ENCODE measurements at places on chromosomes 16 and 17. TPM values are rescaled to one million over a fixed set of nuclear protein-coding genes. Genes with fewer than 3 reads are reported as not detected.
A peak's percentile ranks its signal among the peaks of the same experiment; 100 is the strongest.

GRCh38 chr16:23581764-23582163 is 14.4 kb downstream of the NDUFAB1 start:
- no peak overlapping the region for H3K27ac ChIP-seq
- no peak for DNase-seq
- H3K4me3 ChIP-seq = no peak overlapping the region
- H3K4me1 ChIP-seq = no peaks in the 10 kb centered on the region
- peaks cover 54% of the 10 kb centered on the region for H3K36me3 ChIP-seq
- no peaks in the 10 kb centered on the region for H3K27me3 ChIP-seq

DNA sequence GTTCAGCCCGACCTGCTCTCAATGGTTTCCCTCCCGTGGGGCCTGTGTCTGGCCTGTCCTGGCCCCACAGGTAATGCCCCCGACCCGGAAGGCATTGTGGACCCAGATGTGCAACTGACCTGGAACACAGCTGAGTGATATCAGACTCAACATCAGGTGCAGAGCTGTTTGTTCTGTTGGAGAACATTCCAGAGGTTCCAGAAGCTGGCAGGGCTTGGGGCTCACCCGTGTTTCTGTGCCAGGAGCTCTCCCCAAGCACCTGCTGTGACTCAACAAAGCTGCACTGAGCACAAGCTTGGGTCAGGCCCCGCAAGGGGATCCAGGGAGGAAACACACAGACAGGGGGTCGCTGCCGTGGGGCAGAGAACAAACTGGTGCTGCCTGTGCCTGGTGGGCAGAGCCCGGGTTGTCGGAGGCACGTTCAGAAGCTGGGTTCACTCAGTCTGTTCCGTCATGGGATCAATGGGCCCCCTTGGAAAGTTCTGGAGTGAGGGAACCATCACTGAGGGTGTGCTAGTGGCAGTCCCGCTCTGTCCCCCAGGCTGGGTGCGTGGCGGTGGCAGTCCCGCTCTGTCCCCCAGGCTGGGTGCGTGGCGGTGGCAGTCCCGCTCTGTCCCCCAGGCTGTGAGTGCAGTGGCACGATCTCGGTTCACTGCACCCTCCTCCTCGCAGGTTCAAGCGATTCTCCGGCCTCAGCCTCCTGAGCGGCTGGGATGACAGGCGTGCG is 22.1 kb downstream of the HS3ST6 start:
- no peak for DNase-seq
- H3K4me3 ChIP-seq = no peak overlapping the region
- H3K36me3 ChIP-seq = no peaks in the 10 kb centered on the region
- H3K27ac ChIP-seq = no peak overlapping the region
- 0 out of 2 replicates have a peak, but pooled peaks cover 5% of the 10 kb centered on the region for H3K4me1 ChIP-seq

- no peak overlapping the region for H3K27ac ChIP-seq
- peaks cover 17% of the 10 kb centered on the region for H3K27me3 ChIP-seq
- peak overlapping the region; percentile 85 for H3K4me3 ChIP-seq
- peaks cover 16% of the 10 kb centered on the region for H3K4me1 ChIP-seq
- H3K36me3 ChIP-seq = no peaks in the 10 kb centered on the region
These were observed 21.9 kb upstream of the EIF1 start for GRCh38 chr17:41666708-41667279.

DNA sequence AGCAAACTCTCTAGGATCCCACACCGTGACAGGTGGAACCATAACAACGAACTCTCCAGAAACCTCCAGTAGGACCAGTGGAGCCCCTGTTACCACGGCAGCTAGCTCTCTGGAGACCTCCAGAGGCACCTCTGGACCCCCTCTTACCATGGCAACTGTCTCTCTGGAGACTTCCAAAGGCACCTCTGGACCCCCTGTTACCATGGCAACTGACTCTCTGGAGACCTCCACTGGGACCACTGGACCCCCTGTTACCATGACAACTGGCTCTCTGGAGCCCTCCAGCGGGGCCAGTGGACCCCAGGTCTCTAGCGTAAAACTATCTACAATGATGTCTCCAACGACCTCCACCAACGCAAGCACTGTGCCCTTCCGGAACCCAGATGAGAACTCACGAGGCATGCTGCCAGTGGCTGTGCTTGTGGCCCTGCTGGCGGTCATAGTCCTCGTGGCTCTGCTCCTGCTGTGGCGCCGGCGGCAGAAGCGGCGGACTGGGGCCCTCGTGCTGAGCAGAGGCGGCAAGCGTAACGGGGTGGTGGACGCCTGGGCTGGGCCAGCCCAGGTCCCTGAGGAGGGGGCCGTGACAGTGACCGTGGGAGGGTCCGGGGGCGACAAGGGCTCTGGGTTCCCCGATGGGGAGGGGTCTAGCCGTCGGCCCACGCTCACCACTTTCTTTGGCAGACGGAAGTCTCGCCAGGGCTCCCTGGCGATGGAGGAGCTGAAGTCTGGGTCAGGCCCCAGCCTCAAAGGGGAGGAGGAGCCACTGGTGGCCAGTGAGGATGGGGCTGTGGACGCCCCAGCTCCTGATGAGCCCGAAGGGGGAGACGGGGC is 1.3 kb downstream of the SPN start:
- peaks cover 48% of the 10 kb centered on the region for H3K4me1 ChIP-seq
- H3K27me3 ChIP-seq = no peaks in the 10 kb centered on the region
- no peak overlapping the region for H3K4me3 ChIP-seq
- no peaks in the 10 kb centered on the region for H3K36me3 ChIP-seq

DNA sequence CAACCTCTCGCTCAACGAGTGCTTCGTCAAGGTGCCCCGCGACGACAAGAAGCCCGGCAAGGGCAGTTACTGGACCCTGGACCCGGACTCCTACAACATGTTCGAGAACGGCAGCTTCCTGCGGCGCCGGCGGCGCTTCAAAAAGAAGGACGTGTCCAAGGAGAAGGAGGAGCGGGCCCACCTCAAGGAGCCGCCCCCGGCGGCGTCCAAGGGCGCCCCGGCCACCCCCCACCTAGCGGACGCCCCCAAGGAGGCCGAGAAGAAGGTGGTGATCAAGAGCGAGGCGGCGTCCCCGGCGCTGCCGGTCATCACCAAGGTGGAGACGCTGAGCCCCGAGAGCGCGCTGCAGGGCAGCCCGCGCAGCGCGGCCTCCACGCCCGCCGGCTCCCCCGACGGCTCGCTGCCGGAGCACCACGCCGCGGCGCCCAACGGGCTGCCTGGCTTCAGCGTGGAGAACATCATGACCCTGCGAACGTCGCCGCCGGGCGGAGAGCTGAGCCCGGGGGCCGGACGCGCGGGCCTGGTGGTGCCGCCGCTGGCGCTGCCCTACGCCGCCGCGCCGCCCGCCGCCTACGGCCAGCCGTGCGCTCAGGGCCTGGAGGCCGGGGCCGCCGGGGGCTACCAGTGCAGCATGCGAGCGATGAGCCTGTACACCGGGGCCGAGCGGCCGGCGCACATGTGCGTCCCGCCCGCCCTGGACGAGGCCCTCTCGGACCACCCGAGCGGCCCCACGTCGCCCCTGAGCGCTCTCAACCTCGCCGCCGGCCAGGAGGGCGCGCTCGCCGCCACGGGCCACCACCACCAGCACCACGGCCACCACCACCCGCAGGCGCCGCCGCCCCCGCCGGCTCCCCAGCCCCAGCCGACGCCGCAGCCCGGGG is 1.3 kb downstream of the FOXC2 start:
- no peak overlapping the region for H3K27ac ChIP-seq
- peak; percentile 48 for DNase-seq
- H3K4me1 ChIP-seq = peaks cover 49% of the 10 kb centered on the region
- no peaks in the 10 kb centered on the region for H3K36me3 ChIP-seq
- H3K27me3 ChIP-seq = peaks cover 94% of the 10 kb centered on the region

GRCh38 chr16:4800290-4801041 is 2.0 kb downstream of the ROGDI start:
- H3K4me3 ChIP-seq = peak overlapping the region; percentile 74
- peaks cover 9% of the 10 kb centered on the region for H3K36me3 ChIP-seq
- H3K27ac ChIP-seq = no peak overlapping the region

Gene TEKT5
- total RNA-seq = 0.60 TPM

Gene RASD1
- 5.3 TPM for total RNA-seq
